ENCODE measurements at places on chromosomes 6 and 20.

DNA sequence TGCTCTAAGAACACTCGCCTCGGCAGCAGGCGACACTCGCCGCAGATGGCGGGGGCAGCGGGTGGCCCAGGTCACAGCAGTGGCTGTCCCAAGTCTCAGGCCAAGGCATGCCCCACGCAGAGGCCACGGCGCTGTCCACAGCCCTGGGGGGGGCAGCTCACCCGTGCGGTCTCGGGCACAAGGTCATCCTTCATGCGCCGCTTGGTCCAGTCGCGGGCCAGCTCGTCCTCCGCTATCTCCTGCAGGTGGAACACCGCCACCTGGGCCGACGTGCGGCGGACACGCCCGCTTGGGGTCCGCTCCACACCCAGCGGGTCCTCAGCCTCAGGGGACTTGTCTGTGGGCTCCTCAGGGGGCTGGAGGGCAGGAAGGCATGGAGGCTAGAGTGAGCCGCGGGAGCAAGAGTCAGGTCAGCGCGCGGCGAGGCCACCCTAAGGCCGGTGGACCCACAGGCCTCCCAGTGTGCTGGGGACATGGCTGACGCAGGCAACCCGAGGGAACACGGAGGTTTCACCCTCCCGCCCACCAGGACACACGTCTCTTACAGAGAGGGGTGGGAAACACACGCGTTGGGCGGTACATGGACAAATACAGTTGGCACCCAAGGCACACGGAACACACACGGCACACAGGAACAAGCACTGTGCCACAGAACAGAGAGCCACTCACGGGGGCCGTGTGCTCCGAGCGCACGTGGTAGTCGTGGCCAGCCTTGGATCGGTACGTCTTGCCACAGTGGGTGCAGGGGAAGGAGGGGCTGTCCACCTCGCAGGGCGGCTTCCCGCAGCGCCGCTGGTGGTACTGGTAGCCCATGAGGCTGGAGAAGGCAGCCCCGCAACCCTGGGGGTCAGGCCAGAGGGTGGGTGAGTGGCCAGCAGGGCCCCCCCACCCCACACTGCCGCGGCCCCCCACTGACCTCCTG, 6.5 kb upstream of the UCKL1 start:
- DNase-seq: no peak

- DNase-seq: no peak
Measured at GRCh38 chr6:168090064-168090690, 11.2 kb upstream of the FRMD1 start.

DNA sequence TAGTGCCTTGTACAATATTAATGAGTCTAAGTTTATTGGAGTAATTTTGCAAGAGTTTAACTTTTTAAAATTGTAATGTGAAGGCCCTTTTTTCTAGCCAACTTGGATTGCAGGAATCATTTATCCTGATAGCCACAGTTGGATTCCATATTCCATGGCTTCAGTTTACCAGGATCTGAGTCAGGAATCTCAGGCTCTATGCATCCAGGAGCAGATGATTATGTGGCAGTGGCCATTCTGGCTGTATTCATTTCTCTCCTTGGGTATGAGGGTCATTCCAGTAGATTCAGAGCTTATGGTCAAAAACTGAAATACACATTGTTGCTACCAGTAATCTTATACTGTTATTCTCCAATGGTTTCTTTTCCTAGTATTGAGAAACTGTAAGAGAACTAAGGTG, 2.9 kb downstream of the AIG1 start:
- no peak for DNase-seq

DNA sequence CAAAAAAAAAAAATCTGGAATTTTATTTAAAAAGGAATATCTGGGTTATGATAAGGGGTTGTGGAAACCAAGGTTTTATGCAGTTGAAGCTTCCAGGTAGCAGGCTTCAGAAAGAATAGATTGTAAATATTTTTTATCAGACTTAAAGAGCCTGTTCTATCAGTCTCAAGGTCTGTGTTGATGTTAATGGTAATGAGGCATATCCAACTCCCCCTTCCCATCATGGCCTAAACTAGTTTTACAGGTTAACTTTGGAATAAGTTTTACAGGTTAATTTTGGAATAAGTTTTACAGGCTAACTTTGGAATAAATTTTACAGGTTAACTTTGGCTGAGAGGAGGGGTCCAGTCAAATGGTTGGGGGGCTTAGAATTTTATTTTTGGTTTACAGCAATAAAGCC, 92.4 kb downstream of the CD24 start:
- no peak for DNase-seq

GRCh38 chr6:13203145-13203544, 125.2 kb downstream of the TBC1D7 start:
- no peak for DNase-seq

Measured in stimulated activated CD4-positive, alpha-beta T cell treated with anti-CD3 and anti-CD28 coated beads, Interleukin-4, amount 100 ng/mL, for 24 hours (primary cell).